ENCODE measurements at places on chromosomes 12 and 14.

GRCh38 chr12:123879101-123879500 is 93.5 kb downstream of the CCDC92 start:
- DNase-seq = peak; percentile 43

DNA sequence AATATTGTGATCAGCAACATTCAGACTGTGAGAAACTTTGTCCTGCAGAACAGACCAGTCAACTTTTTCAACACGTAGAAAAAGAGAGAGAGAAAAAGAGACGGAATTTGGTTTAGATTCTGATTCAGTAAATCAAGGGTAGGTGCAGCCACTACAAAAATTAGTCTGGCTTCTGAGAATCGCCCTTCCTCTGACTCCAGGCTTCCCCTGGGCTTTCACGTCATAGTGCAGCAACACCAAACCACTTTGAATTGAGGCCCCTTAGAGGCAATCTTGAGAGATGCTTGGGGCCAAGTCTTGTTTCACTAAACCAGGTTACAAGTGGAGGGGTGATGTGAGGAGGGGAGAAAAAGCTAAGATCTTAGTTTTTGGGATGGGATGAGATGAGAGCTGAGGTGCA is 37.5 kb upstream of the PTGR2 start:
- no peak for DNase-seq

DNA sequence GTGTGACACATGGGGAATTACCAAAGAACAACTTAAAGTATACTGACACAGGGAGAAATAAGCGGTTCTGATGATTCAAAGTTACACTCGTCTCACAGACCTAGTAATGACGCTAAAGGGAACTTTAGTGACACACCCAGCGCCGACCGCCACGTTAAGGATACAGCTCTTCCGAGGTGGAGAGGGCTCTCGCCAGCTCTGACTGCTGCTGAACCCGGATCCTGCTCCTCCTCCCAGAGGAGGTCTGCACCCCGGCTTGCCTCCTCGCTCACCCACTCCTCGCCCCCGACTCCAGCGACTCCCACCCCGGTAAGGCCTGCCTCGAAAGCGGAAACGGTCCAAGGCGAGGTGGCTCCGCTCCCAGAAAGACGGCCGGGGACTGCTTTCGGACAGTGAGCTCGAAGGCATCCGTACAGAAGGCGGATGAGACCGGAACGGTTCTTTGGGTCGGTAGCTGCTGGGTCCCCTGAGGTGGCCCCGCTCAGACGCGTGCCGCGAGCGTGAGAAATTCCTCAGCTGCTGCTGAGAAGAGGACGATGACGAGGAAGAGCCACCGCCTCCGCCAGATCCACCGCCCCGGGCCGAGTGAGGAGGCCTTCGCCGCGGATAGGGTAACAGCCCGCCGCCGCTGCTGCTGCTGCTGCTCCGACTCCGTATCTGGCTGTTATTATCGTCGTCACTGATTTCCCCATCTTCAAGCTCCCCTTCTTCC is 643 bp downstream of the ZFC3H1 start:
- peak; percentile 46 for DNase-seq

DNA sequence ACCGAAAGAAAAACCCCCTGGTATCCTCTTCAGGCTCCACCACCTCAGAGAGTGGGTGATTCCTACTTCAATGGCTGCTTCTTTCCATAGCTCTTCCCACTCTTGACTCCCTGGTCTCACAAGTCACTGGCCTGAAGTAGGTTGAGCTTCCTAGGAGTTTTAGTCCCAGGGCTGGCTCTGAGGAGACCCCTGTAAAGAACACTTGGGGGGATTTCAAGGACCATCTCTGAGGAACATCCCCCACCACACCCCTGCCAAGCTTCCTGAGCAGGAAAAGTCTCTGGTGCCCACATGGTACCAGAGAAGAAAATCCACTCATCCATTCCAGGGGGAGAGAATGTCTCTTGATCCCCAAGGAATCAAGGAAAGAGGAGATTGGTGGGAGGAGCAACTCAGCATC is 25.7 kb downstream of the PHETA1 start:
- DNase-seq = no peak

- no peak for DNase-seq
Measured at GRCh38 chr14:72270147-72270727, 338.0 kb downstream of the RGS6 start.

DNA sequence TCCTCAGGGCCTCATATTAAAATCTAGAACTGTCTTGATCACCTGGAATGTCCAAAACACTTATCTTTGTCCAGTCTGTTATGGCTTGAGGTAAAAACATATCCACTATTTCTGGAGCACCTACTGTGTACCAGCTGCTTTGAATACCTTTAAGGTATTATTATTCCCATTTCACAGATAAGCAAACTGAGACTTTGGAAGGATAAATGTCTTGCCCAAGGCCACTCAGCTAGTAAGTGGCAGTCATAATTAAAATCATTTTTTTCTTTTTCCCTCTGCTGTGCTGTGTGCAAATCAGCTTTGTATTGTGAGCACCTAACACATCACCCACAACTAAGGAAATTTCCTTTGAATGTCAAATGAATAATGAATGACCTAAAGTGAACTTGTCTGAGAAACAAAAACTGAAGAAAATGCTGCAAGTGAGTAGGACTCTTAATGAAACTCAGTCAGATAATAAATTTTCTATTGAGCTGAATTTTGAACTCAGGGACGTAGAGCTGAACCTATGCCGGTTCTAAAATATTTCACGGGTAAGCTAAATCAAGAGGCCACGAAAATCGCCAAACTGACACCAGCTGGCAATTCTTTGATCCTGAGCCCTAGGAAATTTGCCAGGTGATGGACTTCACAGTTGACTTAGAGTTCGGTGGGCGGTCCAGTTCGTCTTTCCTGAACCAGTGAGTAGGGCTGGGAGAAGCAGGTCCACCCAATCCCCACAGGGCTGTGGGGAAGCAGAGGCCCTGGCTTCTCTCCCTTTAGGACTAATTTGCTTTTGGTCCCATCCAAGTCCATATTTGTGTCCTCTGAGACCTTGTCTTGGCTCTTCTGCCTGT is 159.7 kb upstream of the PWP1 start:
- DNase-seq = no peak

- no peak for DNase-seq
Measured at GRCh38 chr12:47378222-47378582, 298.4 kb upstream of the AMIGO2 start.

DNA sequence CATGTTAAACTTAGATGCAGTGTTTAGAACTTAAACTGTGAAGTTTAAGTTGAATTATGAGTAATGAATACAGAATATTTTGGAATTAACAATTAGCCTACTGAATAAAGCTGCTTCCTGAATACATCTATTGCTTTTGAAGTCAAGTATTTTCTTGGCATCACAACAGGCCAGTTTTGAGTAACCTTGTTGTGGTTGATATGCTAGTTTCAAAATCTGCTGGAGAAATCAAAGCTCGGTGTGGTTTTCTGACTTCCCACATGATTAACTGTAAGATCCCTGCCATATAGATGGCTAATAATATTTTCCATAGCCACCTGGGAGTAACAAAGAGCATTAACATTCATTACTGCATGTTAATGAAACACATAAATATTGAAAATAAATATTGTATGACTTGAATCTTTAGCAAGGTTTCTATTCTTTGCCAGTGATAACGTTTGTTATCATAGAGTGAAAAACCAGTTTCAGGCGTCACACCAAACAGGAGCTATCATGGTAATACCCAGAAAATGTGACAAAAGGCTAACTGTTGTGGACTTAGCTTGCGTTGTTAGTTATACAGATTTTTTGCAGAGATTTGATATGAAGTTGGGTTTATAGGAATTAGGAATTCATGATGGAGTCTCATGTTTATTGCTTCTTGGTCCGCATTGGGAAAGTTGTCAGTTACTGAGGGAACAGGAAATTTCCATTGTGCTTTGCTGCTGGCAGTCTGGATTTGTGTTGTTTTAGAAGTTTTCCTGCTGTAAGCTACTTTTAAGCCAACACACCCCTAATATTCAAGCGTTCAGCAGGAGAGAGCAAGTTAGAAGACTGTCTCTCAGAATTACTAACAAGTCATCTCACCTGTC is 32.1 kb downstream of the PPFIBP1 start:
- DNase-seq = no peak

DNA sequence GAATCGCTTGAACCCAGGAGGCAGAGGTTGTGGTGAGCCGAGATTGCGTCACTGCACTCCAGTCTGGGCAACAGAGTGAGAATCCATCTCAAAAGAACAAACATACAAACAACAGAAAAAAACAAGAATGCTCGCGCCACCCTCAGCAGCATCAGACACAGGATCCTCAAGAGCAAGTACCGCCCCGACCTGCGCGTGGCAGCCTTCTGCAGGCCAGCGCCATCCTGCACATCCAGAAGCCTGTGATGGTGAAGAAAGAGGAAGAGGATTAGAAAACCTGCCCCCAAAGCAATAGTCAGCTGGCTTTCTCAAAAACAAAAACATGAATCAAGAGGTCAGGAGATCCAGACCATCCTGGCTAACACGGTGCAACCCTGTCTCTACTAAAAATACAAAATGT is 30.0 kb upstream of the EID3 start:
- DNase-seq = no peak

DNA sequence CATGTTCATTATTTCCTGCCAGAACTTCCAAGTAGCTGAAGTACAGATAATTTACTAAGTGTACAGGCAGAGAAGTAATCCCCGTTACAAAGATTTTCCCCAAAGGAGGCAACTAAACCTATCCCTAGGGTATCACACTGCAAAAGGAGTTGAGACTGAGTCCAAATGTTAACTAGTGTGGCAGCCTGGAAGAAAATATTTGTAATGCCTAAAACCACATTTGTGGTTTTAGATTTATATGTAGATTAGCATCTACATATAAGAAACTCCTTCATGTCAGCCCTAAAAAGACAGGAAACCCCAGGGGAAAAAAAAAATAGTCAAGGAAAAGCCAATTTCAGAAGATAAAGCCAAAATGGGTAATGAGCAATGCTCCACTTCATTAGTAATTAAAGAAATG is 1.4 kb upstream of the RNASE12 start:
- DNase-seq = no peak

DNA sequence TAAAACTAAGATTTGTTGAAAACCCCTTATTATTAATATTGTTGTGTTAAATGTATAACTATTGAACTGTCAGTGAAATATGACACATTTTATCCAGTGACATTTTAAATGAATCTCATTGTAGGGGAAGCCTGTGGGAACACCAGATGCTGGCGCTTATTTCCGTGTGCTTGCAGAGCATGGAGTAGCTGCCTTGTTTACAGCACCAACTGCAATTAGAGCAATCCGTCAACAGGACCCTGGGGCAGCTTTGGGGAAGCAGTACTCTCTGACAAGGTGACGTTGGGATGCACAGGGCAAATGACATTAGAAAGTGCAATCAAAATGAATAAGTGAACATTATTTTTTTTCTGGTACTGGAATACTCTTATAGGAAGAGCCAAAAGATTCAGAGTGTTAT is 96.8 kb downstream of the ACSS3 start:
- DNase-seq = peak; percentile 89

DNA sequence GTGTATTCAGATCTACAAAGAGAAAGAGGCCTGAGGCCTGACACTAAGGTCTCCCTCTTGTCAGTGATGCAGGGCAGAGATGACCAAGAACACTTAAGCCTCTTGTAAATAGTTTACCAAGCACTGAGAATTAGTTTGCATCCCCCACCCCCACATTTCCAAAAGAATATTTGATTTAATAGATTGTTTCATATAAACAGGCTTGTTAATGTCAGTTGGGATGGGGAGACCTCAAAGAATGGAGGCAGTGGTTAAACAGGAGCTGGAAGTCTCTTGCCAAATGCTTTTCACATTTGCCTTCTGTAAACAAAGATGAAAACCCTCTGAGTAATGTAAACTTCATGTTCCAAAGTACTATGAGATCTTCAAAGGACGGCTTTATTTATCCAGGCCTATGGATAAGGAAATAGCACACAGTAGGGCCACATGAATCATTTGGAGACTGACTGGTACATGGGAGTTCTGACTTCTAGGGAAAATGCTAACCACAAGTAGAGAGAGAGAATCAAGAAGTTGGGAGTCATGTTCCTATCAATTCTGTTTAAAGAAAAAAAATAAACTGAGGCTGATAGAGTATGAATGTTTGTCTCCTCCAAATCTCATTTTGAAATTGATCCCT is 234.7 kb downstream of the ANO2 start:
- no peak for DNase-seq

- DNase-seq = no peak
Measured at GRCh38 chr12:66725031-66725430, 46.2 kb upstream of the GRIP1 start.

GRCh38 chr14:31556191-31556590 is 5.0 kb upstream of the NUBPL start:
- DNase-seq = no peak

- DNase-seq = no peak
Measured at GRCh38 chr14:71754422-71755095, 177.7 kb upstream of the RGS6 start.

GRCh38 chr12:64186789-64187188 is 35.3 kb downstream of the KICS2 start:
- no peak for DNase-seq

GRCh38 chr14:80942191-80942600 is 658 bp upstream of the CEP128 start:
- no peak for DNase-seq

DNA sequence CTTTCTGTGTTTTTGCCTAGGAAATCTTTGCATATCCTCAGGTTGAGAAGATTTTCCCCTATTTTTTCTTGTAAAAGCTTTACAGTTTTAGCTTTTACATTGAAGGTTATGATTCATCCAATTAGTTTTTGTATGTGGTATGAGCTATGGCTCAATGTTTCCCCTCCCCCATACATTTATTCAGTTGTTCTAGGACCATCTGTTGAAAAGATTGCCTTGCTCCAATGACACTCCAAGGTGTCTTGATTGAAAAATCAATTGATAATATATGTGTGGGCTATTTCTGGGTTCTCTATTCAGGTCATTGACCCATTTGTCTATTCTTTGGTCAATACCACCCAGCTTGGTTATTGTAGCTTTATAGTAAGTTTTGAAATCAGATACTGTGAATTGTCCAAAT is 42.6 kb downstream of the LRTM2 start:
- DNase-seq = peak; percentile 73

- DNase-seq = no peak
Measured at GRCh38 chr14:53954551-53955228, 1.9 kb downstream of the BMP4 start.

DNA sequence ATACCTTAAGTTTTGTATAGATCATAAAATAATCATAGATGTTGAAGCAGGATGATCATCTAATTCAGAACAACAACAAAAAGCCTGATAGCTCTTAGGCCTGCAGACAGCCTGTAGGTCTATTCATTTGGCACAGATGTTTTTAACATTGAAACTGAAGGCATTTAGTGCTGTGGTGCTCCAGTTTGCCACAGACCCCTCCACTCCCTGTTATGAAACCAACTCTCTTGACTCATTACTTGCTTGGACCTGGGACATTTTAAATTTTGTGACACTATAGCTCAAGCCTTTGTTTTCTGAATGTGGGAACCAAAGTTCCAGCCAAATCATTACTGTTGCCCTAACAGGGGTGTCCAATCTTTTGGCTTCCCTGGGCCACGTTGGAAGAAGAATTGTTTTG is 9.1 kb downstream of the PRKCH start:
- no peak for DNase-seq

GRCh38 chr12:126353604-126354003 is 1288.4 kb downstream of the AACS start:
- DNase-seq = no peak

- no peak for DNase-seq
Measured at GRCh38 chr14:71408362-71409030, 501.2 kb downstream of the PCNX1 start.
